ENCODE measurements at places on chromosomes 11 and 22. TPM values are rescaled to one million over a fixed set of nuclear protein-coding genes. Genes with fewer than 3 reads are reported as not detected.

DNA sequence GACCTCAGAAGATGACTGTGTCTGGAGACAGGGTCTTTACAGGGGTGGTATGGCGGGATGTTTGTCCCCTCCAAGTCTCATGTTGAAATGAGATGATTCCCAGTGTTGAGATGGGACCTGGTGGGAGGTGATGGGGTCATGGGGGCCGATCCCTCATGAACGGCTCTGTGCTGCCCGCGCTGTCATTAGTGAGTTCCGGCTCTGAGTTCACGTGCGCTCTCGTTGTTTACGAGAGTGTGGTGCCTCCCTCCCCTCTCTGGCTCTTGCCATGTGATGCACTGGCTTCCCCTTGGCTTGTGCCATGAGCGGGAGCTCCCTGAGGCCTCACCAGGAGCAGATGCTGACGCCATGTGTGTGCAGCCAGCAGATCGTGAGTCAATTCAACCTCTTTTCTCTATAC lies 830.8 kb downstream of the TBC1D22A start:
- DNase-seq: peak; percentile 17
- H3K4me3 ChIP-seq: no peak overlapping the region
- H3K27ac ChIP-seq: no peak overlapping the region
- H3K36me3 ChIP-seq: no peaks in the 10 kb centered on the region

DNA sequence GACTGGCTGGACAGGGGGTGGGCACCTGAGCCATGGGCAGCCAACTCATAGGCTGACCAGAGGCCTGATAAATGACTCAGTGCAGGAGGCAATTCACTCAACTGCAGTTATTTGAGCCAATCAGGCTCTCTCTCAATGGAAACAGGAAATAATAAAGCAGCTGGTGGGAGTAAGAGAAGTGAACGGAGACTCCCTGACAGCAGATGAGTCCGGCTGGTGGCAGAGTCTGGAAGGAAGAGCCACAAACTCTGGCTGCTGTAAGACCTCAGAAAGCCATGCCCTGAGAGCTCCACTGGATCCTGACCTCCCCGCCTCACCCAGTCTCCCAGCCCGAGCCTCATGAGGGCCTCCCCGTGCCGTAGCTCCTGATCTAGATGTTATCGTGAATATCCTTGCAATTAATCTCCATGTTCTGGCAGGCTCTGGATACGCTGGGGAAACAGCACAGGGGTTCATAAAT lies 69.8 kb downstream of the TRIM29 start:
- H3K27ac ChIP-seq: no peak overlapping the region
- no peaks in the 10 kb centered on the region for H3K36me3 ChIP-seq
- no peak overlapping the region for H3K4me3 ChIP-seq
- DNase-seq: no peak

GRCh38 chr11:119626197-119626841 lies 102.7 kb downstream of the NECTIN1 start:
- H3K27me3 ChIP-seq: no peaks in the 10 kb centered on the region
- H3K4me1 ChIP-seq: no peaks in the 10 kb centered on the region
- H3K4me3 ChIP-seq: no peak overlapping the region
- no peak overlapping the region for H3K27ac ChIP-seq
- DNase-seq: no peak

GRCh38 chr22:49786976-49787706 lies 40.5 kb downstream of the BRD1 start:
- peaks cover 28% of the 10 kb centered on the region for H3K36me3 ChIP-seq
- peaks cover 39% of the 10 kb centered on the region for H3K4me1 ChIP-seq
- no peak overlapping the region for H3K27ac ChIP-seq
- H3K4me3 ChIP-seq: no peak overlapping the region
- no peak for DNase-seq

OR5A1 gene
- total RNA-seq: not detected

Measured in stomach (tissue), 19 donors.